ENCODE measurements at places on chromosomes 1 and 21.
A peak's percentile ranks its signal among the peaks of the same experiment; 100 is the strongest.

DNA sequence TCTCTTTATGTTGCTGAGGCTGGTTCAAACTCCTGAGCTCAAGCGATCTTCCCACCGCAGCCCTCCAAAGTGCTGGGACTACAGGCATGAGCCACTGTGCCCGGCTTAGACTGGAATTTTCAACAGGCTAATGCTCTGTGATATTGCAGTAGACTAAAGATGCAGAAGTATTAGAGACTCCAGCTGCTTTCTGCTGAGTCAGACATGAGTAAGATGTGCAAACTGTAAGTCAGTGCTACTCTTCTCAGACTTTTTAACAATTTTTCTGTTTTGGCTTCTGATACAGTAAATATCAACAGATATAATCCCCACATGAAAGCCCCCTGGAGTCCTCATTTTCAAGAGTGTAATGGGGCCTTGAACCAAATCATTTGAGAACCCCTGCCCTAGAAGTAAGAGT lies 29.3 kb upstream of the NLRP3 start:
- peak; percentile 52 for DNase-seq

GRCh38 chr1:18919956-18920355 lies 17.6 kb upstream of the ALDH4A1 start:
- DNase-seq = no peak

DNA sequence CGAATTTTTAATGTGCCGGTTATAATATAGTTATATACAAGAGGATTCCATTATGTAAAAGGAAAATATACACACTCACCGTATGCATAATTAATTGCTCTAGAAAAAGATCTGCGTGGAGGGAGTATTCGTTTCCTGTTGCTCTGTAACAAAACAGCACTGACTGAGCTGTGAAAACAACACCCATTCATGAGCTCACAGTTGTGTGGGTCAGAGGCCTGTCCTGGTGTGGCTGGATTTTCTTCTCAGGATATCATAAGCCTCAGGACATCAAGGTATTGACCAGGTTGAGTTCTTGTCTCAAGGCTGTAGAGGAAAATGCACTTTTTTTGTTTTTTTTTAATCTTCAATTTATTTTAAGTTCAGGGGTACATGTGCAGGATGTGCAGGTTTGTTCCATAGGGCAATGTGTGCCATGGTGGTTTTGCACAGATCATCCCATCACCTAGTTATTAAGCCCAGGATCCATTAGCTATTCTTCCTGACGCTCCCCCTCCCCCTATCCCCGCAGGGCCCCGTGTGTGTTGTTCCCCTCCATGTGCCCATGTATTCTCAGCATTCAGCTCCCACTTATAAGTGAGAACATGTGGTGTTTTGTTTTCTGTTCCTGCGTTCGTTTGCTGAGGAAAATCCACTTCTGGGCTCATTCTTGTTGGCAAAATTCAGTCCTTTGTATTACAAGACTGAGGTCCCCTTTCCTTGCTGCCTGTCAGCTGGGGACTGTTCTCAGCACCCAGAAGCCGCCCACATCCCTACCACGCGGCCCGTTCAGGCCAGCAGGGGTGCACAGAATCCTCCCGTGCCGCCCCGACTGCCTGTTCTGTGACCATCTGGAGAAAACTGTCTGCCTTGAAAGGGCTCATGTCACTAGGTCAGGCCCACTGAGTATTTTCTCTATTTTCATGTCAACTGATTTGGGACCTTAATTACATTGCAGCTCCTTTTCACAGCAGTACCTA lies 87.4 kb upstream of the ERRFI1 start:
- DNase-seq = no peak

- DNase-seq = peak; percentile 14
Measured at GRCh38 chr1:42765269-42765668, 1.6 kb downstream of the P3H1 start.

- DNase-seq = peak; percentile 91
Measured at GRCh38 chr21:38351961-38352521, 95.2 kb downstream of the KCNJ15 start.

DNA sequence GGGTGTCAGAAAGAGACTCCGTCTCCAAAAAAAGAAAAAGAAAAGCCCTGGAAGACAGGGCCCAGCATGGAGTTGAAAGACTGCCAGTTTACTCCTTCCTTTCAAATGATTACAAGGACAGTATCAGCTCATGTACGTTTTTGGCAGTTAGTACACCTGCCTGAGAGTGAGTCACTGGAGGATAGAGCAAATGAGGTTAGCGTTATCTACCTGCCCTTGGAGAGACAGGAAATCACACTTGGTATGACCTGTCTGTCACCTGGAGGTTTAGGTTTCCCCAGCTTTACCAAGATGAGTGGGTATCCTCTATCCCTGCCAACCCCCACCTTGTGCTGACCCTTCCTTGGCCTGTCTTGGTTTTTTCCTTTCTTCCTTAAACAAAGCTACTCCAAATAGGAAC lies 96.8 kb upstream of the BMP8A start:
- peak; percentile 92 for DNase-seq

- peak; percentile 29 for DNase-seq
Measured at GRCh38 chr1:106536741-106537140, 519.7 kb upstream of the PRMT6 start.

GRCh38 chr1:146051452-146051851 lies 29.9 kb upstream of the HJV start:
- DNase-seq = no peak

GRCh38 chr1:47991673-47992072 lies 5.5 kb downstream of the TRABD2B start:
- no peak for DNase-seq

DNA sequence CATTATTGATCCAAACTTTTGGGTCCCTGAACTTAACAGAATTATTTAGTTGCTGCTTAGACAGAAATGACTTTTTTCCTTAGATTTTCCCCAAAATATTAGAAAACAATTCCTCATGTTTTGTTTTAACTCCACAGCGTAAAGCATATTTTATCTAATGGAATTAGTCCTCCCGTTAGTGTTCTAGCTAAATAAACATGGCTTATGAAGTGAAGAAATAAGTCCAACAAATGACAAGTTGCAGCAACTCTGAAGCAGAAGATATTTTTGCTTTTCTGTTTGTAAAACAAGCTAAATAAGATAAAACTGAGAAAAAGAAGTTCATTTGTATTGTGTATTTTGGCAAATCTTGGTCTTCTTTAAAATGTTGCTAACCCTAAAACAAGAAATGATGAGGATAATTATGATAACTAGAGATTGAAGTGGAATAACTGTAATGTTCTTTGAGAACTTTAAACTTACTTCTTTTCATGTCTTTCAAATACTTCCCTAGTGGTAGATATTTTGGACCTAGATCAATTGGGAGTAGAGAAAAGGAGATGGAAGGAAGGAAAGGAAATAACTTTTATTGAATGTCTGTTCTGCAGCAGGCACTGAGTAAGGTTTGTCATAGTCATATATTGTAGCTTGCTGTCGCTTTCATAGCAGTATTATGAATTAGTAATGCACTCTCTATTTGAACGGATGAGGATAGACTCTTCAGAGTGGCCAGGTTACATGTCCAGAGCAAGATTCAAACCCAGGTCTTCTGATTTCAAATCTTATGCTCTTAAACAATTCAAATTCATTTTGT lies 12.5 kb downstream of the NFIA start:
- DNase-seq = no peak

- DNase-seq = peak; percentile 80
Measured at GRCh38 chr1:93964777-93965200, 55.6 kb upstream of the GCLM start.

DNA sequence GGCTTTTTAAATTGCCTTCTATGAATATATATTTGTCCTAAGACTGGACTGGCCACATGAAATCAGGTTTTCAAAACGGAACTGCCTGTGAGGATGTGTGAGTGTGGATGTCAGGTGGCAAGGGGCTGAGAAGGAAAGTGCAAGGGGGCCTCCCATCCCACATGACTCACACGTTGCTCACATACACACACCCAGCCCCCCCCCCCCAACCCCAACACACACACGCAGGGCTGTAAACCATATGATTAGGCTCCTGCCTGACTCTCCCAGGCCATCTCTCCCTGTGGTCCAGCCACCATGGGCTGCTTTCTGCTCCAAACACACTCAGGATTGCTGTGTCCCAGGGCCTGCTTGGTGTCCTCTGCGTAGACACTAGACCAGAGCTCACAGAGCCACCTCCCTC lies 22.4 kb downstream of the DEGS1 start:
- peak; percentile 72 for DNase-seq

GRCh38 chr1:10495952-10496351 lies 21.2 kb downstream of the PEX14 start:
- DNase-seq = peak; percentile 95

DNA sequence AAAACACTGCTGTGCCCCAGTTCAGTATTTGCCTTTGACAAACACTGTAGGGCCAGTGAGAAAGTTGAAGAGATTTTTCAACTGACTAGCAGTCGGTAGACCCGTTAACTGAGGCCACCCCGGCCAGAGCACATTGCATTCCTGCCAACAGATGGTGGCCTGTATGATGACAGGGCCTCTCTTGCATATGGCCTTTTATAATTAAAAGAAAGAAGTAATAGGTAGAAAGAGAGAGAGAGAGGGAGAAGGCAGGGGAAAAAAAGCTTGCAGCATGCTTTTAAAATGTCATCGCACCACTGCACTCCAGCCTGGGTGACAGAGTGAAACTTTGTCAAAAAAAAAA lies 4.7 kb upstream of the C1orf174 start:
- DNase-seq = no peak

- DNase-seq = no peak
Measured at GRCh38 chr1:4961935-4962645, 307.7 kb downstream of the AJAP1 start.

GRCh38 chr1:14761291-14762153 lies 163.0 kb downstream of the KAZN start:
- no peak for DNase-seq

DNA sequence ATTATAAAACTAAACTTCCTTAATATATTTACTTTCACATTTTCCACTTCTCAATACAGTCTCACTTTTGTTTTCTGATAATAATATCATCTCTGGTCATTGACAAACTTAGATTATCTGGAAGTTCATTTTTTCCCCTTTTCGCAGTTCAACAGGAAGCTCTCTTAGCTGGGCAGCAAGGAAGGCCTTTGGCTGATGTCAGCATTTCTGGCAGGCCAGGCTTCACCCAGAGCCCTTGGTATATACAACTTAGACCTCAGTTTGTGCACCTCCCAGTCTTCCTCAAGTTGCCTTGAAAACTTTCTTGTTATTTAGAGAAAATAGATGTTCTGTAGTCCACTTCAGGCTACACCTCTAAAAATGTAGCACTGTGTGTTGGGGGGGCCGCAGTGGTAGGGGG lies 1103.6 kb downstream of the AMY1C start:
- DNase-seq = no peak

- no peak for DNase-seq
Measured at GRCh38 chr1:37858931-37859506, 373 bp downstream of the MTF1 start.

DNA sequence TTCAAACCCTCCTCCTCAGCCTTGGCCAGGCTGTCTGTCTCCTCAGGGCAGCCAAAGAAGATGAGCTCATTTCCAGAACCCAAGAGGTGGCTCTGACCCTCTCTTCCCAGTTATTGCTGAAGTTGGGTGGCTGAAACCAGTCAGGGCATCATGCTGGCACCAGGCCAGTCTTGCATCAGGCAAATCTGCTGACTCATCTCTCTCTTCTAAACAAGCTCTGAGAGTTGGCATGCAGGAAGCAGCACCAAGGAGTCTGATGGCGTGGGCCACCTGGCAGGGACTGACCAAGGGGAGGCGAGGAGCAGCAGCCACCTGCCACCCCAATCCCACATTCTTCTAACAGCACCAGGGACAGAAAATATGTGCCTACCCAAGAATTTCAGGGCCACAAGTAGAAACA lies 104.8 kb upstream of the ATP1A1 start:
- DNase-seq = peak; percentile 92

- DNase-seq = peak; percentile 7
Measured at GRCh38 chr21:34307991-34308532, 55.7 kb upstream of the KCNE2 start.

DNA sequence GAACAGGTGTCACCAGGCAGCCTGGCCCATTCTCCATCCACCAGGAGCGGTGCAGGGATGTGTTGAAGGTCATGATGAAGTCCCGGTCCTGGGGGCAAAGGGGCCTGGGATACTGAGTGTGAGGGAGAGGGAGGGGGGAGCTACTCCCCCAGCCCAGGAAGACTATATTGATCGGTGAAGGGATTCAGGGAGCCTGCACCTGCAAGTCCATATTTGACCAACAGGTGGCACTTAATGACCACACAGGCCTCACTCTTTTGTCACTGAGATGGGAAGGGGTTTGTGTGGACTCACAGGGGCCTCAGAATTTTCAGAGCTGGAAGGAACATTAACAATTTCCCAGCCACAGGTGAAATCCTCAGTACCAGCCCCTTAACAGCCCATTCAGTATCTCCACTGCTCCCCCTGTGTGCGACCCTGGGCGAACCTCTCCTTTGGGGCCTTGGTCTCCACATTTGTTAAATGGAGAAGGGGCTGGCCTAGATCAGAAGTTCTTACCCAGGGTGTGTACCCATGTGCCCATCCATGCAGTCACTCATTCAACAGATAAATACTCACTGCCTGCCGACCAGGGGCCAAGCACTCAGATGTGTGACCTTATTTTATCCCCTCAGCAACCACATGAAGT lies 55.6 kb downstream of the NKAIN1 start:
- DNase-seq = peak; percentile 34

- DNase-seq = no peak
Measured at GRCh38 chr1:43321331-43321891, 16.2 kb upstream of the MPL start.

GRCh38 chr1:68143633-68144032 lies 88.7 kb downstream of the WLS start:
- DNase-seq = no peak
